Activated CD4-positive, alpha-beta T cell treated with anti-CD3 and anti-CD28 coated beads, Interleukin-2, amount 50 U/mL, for 48 hours (primary cell): ENCODE measurements at places on chromosomes 7 and 10.

- DNase-seq: no peak
Measured at GRCh38 chr10:3755440-3756359, 29.3 kb downstream of the KLF6 start.

DNA sequence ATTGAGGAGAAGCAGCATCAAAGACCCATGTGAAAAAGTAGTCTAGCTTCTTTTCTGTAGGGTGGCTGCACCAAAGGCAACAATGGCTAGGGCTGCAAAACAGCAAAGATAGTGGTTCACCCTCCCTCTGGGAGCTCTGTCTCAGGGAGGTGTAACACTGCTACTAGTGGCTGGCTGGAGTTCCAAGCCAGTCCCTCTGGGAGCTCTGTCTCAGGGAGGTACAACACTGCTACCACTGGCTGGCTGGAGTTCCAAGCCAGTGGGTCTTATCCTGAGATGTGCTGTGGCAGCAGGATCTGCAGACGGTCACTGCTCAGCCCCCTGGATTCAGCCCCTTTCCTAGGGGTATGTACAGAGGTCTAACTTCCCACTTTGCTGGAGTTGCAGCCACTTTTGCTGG, 37.9 kb upstream of the TMEM140 start:
- DNase-seq: no peak

DNA sequence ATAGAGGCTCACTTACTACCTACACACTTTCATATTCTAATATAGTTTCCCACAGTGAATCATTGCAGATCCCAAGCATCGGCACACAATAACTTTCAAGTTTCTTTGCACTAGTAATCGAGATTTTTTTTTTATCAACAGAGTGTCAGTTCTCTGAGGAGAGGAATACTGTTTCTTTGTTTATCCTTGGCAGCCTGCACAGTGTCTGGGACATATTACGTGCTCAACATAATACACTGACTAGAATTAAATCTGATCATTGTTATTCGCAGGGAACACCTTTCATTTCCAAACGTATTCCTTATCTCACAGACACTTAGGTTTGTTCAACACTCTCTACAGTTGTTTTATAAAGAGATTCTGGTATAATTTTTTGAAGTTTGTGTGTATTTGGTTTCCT, 95.3 kb downstream of the CACNA2D1 start:
- no peak for DNase-seq

- DNase-seq: no peak
Measured at GRCh38 chr7:165661-166337, 26.6 kb upstream of the FAM20C start.

GRCh38 chr7:103094102-103094501, 19.2 kb downstream of the ARMC10 start:
- no peak for DNase-seq

- no peak for DNase-seq
Measured at GRCh38 chr7:90758933-90759562, 162.9 kb downstream of the CDK14 start.

DNA sequence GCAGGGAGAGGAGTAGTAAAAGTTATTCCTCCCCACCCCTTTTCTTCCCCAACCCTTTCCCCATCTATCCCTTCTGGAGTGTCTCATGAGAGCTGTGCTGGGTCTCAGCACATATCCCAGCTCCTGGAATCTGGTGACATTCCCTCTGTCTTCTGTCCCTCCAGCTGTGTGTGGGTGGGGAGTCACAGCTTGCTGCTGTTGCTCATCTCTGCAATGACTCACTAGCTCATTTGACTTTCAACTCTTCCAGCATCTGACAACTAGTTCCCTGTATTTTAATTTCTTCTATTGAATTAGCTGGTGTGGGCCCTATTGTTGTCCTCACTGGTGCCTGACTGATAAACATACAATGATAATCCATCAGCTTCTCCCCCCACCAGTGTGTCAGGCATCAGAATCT, 198.9 kb upstream of the AUTS2 start:
- no peak for DNase-seq

- no peak for DNase-seq
Measured at GRCh38 chr10:104639590-104640338, 1.3 kb upstream of the SORCS3 start.

DNA sequence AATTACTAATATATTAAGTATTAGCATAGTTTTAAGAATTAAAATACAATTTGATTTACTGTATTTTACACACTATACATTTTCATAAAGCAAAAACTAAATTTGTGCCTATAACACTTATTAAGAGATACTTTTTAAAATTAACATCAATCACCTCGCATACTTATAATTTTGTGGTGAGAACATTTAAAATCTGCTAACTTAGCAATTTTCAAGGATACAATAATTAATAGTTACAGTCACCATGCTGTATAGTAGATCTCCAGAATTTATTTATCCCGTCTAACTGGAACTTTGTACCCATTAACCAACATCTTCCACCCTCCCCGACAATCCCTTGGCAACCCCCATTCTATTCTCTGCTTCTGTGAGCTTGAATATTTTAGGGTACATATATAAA, 47.5 kb downstream of the RELN start:
- DNase-seq: no peak

GRCh38 chr10:6578795-6579182, 1.3 kb downstream of the PRKCQ start:
- no peak for DNase-seq

DNA sequence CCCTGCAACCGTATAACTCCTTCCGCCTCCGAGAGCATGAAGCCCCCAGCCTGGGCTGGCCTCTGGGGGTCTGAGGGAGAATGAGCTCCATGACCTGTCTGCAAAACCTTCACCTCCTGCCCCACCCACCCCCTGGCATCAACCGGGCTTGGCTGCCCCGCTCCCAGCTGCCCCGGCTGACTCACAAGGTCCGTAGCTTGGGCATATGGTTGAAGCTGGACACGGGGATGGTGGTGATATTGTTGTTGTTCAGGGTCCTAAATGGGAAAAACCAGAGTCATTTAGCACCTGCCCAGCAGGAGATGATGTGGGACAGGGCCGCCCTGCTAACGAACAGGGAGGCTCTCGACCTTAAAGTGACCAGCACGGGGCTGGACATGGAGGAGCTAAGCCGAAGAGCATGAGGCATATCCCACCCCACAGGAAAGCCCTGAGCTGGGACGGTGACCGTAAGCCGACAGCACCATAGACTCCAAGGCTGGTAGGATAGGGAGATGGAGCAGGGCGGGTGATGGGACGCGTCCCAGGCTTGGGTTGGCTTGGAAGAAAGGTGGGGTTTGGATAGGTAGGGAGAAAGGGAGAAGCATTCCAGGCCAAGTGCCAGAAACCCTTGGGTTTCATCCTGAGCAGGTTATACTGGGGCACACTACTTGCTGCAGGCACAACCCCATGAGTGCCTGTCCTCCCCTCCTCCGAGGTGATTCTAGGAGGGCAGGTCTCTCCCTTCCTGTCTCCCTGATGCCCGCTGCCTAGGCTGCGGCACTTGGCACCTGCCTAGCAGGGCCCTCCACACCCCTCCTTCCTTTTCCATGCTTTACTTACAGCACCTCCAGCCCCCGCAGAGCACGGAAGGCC, 121.5 kb downstream of the SLIT1 start:
- DNase-seq: no peak

DNA sequence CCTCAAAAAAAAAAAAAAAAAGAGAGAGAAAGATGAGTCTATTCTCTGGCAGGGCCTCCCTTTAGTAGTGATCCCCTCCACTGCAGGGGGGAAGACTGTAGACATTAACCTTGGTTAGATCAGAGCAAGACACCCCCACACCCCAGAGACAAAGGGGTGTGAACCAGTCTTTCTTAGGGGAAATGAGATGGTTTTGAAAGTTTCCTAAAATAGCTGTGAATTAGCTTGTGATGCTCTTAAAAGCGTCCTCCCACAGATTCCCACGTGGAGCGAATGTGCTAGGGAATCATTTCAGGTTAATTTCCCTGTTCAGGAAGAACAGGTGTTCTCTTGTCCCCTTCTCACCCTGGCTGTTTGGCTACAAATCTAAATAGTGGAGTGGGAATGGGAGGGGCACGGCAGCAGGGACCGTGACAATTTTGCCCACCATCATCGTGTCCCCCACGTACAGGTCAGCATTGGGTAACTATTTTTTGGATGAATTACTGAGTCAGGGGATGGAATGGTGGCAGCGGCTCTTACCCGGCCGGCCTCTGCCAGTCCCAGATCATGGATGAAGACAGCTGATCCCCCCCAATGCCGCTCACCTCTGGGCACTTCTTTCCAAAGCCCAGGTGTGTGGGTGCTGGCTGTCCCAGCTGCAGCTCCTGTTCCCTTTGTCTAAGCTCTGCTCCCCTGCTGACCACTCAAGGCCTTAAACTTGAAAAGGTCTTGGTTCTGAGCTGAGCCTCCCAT, 152.9 kb downstream of the CCDC3 start:
- no peak for DNase-seq

DNA sequence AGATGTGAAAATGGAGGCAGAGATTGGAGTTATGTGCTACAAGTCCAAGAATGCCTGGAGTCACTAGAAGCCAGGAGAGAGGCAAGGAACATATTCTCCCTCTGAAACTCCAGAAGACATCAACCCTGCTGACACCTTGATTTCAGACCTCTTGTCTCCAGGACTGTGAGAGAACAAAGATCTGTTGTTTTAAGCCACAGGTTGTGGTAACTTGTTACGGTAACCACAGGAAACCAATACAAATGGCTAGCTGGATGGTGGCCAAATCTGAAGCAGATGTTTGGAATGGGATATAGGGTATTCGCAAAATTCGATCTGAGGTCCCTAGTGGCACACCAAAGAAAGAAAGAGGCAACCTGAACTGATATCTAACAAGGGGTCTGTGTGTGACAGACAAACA, 129.0 kb downstream of the HERPUD2 start:
- no peak for DNase-seq

GRCh38 chr7:159139202-159139601, 5.5 kb downstream of the VIPR2 start:
- no peak for DNase-seq

DNA sequence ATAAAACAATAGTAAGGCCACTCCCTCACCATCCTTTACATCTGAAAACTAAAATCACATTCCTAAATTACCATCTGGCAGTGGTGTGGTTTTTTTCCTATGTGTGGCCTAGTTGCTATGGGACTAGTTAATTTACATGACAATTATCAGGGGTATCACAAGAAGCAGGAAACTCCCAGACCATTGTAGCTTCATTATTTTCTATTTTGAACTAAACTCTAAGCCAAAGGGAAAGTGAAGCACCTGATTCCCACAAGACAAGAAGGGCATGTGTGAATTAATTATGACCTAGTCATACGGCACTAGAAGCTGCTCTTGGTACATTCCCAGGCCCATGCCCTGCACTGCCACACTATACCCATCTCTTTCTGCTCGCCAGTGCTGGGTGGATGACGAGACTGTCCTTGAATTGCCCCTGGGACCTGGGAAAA, 103.4 kb downstream of the ATXN7L1 start:
- no peak for DNase-seq

DNA sequence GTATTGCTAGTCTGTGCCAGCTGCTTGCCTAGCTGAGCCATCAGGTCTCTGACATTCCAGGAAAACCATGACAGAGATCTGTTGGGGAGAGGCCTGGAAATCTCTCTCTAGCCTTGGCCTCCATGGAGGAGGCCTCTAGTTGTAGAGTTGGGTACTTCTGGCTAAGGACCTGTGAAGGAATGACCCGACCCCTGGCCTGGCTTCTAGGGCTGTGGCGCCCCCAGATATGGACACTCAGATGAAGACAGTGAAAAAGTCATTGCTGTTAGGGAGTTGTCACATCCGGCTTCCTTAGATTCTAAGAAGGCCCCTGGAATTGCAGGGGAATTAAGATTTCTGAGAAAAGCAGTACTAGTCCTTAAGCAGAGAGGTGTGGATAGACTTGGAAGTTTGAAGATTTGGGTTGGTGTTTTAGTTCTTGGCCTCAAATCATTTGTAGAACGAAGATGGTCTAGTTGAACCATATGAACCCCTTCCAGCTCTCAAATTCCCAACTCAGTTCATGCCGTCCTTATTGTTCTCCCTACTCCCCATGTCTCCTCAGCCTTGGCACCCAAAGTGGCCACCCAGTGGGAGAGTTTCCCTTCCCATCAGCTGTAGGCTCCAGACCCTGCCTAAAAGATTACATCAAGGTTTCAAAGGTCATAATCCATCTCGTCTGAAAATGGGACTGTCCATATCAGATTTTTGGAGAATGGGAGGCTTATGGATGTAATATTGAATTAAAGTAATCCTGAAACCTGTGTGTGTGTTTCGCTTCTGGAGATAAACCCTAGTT, 7.0 kb downstream of the HHEX start:
- DNase-seq: no peak

DNA sequence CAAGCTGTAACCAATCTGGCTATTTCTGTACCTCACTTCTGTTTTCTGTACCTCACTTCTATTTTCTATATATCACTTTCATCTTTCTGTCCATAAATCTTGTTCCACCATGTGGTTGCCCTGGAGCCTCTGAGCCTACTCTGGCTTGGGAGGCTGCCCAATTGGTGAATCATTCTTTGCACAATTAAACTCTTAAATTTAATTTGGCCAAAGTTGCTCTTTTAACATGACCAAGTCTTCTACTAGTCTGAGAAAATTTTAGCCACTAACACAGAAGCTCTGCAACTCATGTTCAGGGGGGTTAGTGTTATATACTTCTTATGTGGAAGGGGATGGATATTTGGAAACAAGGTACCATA, 503.5 kb downstream of the KIF20B start:
- DNase-seq: no peak

DNA sequence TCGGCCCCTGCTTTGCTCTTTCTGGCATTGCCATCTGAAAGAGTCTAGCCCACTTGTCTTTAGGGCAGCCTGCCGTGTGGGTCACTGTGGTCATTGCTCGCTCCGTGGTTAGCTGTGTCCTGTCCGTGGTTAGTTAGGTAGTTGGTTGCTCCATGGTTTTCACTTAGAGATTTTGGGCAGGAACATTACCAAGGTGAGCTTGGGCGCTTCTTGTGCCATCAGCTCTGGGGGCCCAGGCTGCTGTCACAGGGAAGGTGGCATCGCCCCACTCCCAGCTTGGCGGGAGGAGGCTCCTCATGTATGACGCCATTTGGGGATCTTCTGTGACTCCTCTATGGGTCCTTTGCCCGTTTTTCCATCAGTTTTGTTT, 53.1 kb downstream of the INPP5A start:
- DNase-seq: no peak

GRCh38 chr7:100573691-100574361, at the start of gene SAP25:
TSS of gene SAP25 (minus strand) at chr7:100573900. CDS start at chr7:100573742, 158 bp downstream.
- DNase-seq: no peak

DNA sequence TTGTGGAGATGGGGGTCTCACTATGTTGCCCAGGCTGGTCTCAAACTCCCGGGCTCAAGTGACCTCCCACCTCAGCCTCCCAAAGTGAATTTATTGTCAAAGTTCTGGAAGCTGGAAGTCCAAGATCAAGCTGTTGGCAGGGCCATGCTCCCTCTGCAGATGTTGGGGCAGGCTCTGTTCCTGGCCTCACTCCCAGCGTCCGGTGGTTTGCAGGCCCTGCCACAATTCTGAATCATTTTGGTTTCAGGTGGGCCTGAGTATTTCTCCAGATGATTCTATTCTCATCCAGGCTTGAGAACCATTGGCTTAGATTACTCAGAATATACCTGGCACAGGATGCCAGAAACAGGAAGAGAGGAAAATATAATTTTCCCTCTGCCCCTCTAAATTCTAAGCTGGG, 737.4 kb downstream of the TNS3 start:
- DNase-seq: no peak

- DNase-seq: no peak
Measured at GRCh38 chr10:37960591-37961137, 15.8 kb downstream of the ZNF25 start.
